Vagina (tissue), 2 donors: ENCODE measurements at places on chromosomes 2 and 18.

GRCh38 chr2:187499941-187500532, 52.0 kb upstream of the CALCRL start:
- no peaks in the 10 kb centered on the region for H3K27me3 ChIP-seq
- DNase-seq, result no peak
- no peak overlapping the region for H3K27ac ChIP-seq
- H3K36me3 ChIP-seq, result no peaks in the 10 kb centered on the region
- H3K4me1 ChIP-seq, result no peaks in the 10 kb centered on the region

DNA sequence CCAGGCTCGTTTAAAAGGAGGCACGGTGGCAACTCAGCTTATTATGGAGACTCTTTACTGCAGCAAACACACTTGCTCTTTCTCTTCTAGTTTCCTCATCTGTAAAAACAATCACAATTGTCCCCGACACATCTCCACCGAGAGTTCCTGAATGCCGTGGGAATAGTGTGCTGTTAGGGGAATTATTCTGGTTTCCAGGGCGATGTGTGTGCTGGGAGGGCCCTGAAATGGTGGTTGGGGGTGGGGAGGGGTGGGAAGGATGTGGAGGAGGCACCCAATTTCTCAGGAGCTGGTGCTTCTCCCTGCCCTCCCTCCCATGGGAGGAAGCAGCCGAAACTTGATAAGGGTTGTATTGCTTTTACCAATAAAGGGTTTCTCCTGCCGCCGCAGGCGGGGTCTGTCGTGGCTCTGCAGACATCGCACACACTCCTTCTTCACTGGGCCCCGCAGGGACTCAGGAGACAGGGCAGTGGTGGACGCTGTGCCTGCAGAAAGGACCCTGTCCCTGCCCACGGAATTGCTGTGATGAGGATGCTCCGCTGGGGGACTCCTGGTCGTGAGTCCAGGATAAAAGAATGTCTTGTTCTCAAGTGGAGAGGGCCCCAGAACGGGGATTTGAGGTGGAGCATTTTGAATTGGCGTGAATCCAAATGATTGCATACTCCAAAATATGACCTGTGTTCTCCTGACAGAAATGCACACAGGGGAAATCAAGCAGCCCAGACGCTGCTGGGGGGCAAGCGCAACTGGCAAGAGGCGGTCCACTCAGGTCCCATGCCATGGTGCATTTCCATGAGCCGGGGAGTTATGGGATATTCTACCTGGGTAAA, 119.2 kb downstream of the ACKR3 start:
- no peak for DNase-seq
- no peak overlapping the region for H3K27ac ChIP-seq
- H3K27me3 ChIP-seq, result no peaks in the 10 kb centered on the region
- H3K4me1 ChIP-seq, result peaks cover 19% of the 10 kb centered on the region
- H3K4me3 ChIP-seq, result no peak overlapping the region

- no peaks in the 10 kb centered on the region for H3K4me1 ChIP-seq
- H3K27ac ChIP-seq, result no peak overlapping the region
- no peaks in the 10 kb centered on the region for H3K27me3 ChIP-seq
- H3K36me3 ChIP-seq, result no peaks in the 10 kb centered on the region
Measured at GRCh38 chr2:164948540-164948939, 6.8 kb downstream of the SLC38A11 start.

DNA sequence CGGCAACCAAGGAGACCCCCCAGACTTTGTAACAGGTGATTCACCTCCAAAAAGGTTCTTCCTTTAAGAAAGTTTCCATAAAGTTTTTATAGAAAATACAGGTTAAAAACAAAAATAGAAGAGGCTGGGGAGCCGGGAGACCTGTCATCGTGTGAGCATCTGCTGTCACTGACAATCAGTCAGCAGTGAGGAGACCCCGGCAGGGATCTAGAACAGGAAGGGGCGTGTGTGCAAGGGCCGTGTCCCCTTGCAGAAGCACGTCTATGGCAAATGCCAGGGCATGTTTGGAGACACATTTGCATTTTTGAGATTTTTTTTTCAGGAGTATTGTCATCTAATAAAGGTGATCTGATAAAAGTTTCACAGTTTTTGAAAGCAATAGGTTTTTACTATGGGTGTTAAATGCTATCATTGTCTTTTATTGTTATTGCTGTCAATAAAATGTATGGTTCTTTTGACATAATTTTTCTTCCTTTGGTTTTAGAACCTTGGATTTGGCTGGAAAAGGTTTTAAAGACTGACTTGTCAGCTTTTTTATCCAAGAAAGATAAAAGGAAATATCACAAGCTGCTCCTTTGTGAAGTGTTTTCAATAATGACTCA, 52.1 kb downstream of the MTCL1 start:
- DNase-seq, result no peak
- no peak overlapping the region for H3K4me3 ChIP-seq
- H3K36me3 ChIP-seq, result no peaks in the 10 kb centered on the region
- H3K4me1 ChIP-seq, result no peaks in the 10 kb centered on the region
- H3K27me3 ChIP-seq, result no peaks in the 10 kb centered on the region
- H3K27ac ChIP-seq, result no peak overlapping the region

DNA sequence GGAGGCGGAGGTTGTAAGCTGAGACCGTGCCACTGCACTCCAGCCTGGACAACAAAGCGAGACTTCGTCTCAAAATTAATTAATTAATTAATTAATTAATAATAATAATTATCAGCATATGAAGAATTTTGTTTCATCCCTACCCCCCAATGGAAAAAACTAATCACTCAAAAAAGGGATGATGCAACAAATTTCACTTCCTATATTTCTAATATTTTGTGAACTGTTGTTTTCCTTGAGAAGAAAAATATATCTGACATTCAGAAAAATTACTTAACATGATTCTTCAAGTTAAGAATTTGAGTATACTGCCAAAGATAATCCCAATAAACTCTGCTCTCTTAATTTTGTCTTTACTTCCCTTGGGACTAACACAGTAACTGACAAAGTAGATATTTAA, 28.1 kb downstream of the EXOC6B start:
- H3K36me3 ChIP-seq, result no peaks in the 10 kb centered on the region
- no peak overlapping the region for H3K4me3 ChIP-seq
- DNase-seq, result no peak
- H3K27ac ChIP-seq, result no peak overlapping the region
- no peaks in the 10 kb centered on the region for H3K27me3 ChIP-seq
- H3K4me1 ChIP-seq, result peaks cover 11% of the 10 kb centered on the region
